ENCODE measurements at places on chromosomes 6 and 20. TPM values are rescaled to one million over a fixed set of nuclear protein-coding genes. Genes with fewer than 3 reads are reported as not detected.
A peak's percentile ranks its signal among the peaks of the same experiment; 100 is the strongest.

GRCh38 chr6:79631693-79632172 lies 604 bp downstream of the SH3BGRL2 start:
- DNase-seq = no peak

DNA sequence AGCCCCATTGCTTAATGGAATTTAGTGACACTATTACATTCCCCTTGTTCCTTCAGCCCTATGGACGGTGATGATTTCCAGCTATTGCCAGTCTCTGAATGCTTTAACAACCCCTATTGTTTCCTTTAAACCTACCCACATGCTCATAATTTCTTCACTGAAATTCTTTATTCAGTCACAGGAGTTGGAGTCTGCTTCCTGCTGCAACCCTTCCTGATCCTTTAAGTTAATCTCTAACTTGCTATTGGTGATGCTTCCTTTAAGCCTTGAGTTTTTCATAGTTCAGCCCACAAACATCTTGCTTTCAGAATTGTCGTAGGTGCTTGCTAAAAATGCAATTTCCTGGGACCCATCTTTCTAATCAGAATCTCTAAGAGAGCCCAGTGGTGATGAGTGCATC lies 66.3 kb upstream of the TNFAIP3 start:
- no peak for DNase-seq

DNA sequence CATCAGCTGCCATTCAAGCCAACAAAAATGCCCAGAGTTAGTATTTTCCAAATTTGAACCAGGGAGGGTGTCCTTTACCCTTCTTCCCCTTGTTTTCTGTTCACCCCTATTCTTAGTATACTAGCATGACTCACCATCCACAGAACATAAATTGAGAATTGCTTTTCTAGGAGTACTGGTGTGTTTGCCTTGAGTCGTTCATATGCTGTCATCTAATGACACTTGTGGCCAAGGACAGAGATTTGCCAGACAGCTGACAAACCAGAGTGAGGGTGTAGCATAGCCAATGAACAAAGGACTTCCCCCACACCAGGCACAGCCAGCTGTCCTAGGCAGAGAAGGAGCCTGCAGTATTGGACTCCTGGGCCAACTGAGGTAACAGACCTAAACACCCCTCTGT lies 62.2 kb downstream of the FILIP1 start:
- peak; percentile 76 for DNase-seq

- no peak for DNase-seq
Measured at GRCh38 chr6:121886223-121886830, 450.9 kb downstream of the GJA1 start.

The ZNF165 gene
- 0.13 TPM for total RNA-seq

DNA sequence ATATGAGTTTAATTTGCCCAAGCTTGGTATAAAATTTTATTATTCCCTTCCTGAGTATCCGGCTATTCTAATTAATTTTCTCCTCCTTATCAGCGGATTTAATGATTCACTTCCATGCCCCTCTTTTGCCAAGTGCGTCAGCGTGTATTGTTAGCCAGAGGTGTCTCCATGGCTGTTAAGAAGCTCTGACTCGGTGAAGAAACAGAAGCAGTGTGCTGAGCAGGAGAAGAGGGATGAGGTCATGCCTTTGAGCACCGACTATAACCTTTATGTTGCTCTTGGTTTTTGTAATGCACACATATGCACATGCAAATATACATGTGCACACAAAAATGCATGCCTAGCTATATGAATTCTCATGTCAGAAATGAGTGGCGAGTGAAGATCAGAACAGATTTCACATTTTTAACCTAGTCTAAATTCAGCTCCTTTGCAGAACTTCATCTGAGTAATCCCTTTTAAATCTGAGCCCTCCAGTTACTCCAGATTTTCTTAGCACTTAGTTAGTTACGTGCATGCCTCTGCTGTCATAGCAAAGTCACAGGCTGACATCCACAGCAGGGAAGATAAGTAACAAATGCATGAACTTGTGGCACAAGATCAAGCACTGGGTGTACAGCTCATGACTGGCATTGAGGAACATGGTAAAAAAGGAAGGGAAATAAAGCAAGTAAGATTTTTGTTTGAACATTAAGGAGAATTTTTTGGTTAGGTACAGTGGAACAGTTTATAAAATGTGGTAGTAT lies 24.3 kb downstream of the HTR1E start:
- no peak for DNase-seq

DNA sequence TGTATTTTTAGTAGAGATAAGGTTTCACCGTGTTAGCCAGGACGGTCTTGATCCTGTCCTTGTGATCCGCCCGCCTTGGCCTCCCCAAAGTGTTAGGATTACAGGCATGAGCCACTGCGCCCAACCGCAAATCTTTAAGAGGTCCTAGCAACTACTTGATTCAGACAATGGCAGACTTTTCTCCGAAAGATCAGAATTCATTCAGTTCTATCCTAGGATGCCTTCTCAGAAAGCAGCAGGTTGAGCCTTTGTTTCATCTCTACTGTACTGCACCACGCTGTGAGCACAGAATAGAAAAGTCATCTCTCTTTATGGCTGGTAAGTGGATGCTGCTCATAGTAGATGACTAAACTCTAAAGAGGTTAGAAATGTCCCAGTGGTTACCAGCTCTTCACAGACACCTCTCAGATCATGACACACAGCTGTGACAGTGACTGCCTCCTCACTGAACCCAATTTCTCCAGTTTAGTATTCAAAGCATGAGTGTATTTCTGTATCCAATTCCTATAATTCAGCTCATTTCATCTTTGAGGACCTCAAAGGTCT lies 6.0 kb upstream of the HSF2 start:
- no peak for DNase-seq

GRCh38 chr20:1700990-1701389 lies 43.4 kb upstream of the SIRPG start:
- no peak for DNase-seq

GRCh38 chr6:149137594-149137993 lies 179.9 kb upstream of the TAB2 start:
- no peak for DNase-seq

The TCP1 gene
- total RNA-seq = 130 TPM

- no peak for DNase-seq
Measured at GRCh38 chr20:5061213-5061612, 58.5 kb downstream of the PCNA start.

The RHAG gene
- not detected for total RNA-seq

- DNase-seq = no peak
Measured at GRCh38 chr6:18306977-18307376, 42.6 kb upstream of the DEK start.

GRCh38 chr6:2385471-2385983 lies 140.1 kb upstream of the GMDS start:
- DNase-seq = no peak

DNA sequence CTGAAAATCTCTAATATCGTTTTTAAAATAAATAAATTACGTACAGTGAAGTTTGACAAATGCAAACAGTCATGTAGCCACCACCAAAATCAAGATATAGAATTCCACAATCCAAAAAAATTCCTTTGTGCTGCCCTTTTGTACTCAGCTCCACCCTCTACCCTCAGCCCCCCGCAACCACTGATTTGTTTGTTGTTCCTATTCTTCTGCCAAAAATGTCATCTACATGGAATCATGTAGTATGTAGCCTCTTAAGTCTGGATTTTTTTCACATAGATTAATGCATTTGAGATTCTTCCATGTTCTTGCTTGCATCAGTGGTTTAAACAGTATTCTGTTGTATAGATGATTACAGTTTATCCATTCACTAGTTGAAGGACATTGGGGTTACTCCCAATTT lies 8.5 kb upstream of the REPS1 start:
- no peak for DNase-seq

DNA sequence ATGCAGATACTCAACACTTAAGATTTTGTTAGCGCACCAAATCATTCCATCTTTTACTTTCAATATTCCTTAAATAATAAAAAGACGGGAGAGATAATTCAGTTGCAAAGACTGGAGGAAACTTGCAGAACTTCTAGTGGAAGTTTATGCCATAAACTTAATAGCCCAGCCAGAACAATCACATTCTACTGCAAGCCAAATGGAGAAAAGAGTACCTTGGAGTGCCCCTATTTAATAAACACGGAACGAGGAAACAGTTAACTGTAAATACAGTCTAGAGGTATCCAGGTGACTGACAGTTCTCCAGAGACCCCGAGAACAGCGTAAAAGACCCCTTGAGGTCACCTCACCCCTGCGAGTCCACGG lies 635 bp downstream of the SLC35B3 start:
- DNase-seq = no peak

DNA sequence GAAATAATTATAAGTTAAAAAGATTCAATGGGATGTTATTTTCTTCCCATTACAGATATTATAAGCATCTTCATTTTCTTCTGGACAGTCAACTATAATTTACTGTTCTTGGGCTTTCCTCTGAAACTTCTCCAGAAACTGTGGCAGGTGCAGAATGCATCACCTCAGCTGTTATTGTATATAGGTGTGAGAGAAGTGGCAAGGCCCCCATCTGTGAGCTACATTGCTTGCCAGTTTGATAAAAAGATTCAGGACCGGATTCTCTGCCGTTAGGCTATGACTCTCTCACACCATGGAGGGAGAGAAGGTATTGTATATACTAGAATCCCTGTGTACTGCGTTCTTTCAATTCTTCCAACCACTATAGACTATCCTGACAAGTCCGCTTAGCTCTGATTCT lies 135.8 kb upstream of the CENPW start:
- no peak for DNase-seq

GRCh38 chr20:47276851-47277534 lies 79.5 kb downstream of the ZMYND8 start:
- peak; percentile 76 for DNase-seq

The CFB gene
- total RNA-seq = 5.0 TPM

The FAM217A gene
- not detected for total RNA-seq

DNA sequence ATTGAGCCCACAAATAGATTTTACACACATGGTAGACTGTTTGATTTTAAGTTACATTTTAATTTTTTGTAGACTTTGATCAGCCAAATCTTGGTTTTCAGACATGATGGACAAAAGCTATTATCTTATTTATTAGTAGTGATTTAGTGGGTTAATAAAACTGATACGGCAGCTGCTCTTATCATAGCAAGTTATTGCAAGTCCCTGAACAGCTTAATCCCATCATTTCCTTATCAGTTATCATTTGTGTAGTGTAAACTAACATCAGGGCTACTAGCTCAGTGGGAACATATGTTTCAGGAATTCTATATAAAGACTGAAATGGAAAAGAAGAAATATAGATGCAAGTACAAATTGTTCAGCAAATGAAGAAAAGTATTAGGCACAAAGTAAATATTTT lies 10.9 kb downstream of the RFX6 start:
- DNase-seq = no peak
